NCI-H1048 (cell line): ENCODE measurements at places on chromosomes 11 and 22.

DNA sequence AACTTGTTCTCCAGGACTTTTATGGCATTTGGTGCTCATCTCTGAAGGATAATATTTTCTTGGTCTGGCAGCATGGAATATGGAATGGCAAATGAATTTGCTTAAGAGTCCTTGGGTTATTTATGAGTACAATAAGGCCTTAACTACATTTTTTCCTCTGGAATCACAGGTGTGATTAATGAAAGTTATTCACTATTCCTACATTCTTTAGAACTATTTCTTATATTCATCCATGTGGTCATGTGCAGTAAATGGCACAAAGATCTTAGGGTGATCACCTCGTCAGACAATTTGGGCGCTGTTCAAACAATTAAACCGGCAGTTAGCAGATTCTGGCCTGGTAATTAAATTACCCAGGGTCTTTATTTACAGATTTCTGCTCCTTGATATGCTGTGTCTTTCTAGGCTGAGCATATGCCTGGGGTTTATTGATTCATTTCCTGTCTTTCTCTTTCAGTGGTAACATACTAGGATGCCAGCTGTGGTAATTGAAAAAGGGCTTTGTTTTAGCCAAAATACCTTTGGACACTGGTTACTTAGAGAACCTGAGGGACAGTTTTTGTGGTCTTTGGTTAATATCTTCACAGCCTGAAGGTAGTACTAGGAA lies 31.6 kb downstream of the SIK2 start:
- no peak for DNase-seq

- no peak for DNase-seq
These were observed 39.3 kb downstream of the SGSM1 start for GRCh38 chr22:24845041-24845898.

DNA sequence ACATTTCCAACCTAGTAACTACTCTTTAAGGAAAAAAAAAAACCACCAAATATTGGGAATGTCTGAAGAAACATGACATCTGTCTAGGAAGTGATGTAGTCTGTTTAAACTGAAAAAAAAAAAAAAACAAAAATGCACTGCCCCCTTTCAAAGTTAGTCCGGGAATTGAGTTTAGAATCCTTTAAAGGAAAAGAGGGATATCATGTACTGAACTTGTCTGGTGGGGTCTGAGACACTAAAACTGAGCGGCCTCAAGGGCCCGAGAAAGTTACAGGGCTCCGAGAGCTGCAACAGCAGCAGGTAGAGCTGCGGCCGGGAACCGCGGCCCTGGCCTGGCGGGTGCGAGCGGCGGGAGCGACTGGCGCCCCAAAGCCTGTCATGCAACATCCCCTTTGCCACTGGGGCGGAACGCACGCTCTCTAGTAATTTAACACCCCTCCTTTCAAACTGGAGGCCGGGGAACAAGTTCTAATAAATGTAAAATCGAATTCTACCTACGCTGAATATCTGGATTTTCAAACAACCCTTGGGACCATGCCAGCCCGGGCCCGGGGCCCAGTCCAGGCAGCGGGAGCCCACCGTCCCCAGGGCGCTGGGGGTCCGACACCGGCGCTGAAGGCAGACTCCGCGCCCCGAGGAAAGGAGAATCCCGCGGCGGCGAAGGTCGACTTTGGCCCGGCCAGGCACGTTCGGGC lies 736 bp downstream of the RDX start:
- DNase-seq, result no peak

GRCh38 chr11:116648247-116649174 lies 124.3 kb downstream of the BUD13 start:
- no peak for DNase-seq

DNA sequence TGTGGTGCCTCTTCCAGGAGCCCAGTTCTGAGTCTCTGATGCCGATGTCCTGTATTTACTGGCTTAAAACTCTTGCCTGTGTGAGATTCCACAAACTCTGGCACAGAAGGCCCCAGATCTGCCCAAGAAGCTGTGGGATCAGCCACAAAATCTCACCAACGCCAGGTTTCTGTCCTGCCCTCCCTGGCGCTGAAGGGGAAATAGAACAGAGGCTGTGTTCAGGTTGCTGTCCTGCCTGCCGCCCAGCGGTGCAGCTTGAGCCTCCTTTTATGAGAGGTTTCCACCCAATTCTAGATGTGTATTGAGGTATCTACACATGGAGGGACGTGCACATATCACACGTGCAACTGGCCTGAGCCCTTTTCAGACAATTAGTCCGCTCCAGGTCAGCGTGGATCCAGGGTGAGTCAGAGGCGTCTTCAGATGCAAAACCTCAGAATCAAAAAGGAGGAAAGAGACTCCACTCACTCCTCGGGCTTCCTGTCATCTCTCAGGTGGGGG lies 2.2 kb downstream of the TMEM80 start:
- DNase-seq, result no peak

DNA sequence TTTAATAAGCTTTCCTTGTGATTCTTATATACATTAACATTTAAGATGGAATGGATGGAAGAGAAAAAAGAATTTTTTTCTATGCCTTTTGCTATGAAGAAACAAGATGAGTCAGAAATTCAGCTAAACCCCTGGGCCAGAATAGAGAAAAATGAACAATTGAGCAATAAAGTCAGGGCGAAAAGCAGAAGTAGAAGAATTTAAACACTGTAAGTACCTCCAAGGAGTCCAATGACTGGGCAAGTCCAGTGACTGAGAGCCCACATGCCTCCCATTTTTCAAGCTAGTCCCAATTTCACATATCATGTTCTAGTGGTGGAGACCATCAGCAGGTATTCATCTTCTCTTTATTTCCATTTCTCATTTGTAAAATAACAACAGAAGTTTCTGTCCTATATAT lies 18.6 kb upstream of the APLP2 start:
- no peak for DNase-seq

GRCh38 chr11:96204366-96204659 lies 138.7 kb downstream of the MAML2 start:
- no peak for DNase-seq

GRCh38 chr11:110297726-110298300 lies 1.4 kb upstream of the RDX start:
- no peak for DNase-seq

DNA sequence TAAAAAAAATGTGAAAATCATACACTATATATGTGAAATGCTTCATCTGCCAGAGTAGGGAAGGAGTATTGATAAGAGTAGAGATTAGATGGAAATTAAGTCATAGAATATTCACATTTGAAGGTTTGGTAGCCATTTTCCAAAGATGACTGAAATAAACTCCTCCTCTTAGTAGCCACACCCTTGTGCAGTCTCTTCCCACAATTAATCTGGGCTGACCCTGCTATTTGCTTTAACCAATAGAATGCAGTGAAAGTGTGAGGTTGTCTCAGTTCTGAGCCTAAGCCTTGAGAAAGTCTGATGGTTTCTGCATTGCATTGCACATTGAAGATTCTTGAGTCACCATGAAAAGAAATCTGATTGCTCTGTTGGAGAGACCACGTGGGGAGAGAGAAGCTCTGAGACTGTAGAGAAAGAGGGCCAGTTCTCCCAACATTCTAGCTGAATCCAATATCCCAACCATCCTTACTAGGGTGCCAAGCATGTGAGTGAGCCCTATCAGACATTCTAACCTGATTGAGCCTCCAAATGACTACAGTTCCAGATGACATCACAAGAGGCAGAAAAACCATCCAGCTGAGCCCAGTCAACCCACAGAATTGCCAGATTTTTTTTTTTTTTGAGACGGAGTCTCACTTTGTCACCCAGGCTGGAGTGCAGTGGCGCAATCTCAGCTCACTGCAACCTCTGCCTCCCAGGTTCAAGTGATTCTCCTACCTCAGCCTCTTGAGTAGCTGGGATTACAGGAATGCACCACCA lies 29.4 kb upstream of the CAPRIN1 start:
- DNase-seq, result no peak

DNA sequence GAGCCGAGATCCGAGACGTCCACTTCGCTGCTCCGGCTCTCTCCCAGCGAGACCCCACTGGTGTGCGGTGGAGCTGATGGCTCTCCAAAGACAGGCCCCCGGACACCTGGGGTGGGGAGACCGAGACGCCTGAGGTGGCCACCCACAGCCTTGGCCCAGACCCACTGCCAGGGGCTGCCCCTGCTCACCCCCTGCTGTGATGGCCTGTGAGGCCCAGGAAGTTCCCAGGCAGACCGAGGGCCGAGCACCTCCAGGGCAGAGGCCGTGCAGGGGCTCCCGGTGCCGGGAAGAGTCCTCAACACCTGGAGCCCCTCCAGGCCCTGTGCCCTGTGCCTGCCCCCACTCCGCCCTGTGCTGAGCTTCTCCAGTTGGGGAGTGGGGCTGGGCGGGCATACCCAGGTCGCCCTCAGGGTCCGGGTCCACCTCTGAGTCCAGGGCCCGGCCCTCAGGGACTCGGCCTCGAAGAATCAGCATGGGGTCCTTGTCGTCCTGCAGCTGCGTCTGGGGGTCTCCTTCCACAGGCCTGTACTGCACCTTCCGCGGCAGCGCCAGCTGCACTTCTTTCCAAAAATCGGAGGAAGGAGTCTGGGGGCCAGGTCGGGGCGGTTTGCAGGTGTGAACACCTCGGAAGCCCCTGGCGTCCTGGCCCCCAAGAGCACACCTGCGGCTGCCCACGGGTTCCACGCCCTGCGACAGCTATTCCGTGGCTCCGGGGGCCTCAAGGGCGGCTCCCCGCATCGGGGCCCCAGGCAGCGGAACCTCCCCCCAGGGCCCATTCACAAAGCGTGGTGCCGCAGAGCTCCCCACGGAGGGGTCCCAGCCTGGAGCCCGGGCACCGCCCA lies 8.6 kb downstream of the SIGIRR start:
- DNase-seq, result no peak

- no peak for DNase-seq
These were observed 354.3 kb downstream of the MN1 start for GRCh38 chr22:27447289-27447688.

DNA sequence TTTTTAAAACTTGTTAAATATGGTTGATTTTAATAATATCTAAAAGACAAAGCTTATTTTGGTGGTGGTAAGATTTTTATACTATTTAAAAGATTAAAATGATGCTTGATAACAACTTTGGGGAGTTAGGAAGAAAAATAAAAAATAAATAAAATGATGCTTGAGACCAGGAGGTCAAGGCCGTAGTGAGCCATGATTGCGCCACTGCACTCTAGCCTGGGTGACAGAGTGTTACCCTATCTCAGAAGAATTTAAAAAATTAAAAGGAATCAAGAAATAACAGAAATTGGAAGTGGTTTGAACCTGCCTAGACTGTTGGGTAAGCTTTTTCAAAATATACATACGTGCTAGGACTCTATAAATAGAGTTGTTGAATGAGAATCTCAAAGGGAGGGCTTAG lies 12.1 kb upstream of the DNAJB7 start:
- no peak for DNase-seq

DNA sequence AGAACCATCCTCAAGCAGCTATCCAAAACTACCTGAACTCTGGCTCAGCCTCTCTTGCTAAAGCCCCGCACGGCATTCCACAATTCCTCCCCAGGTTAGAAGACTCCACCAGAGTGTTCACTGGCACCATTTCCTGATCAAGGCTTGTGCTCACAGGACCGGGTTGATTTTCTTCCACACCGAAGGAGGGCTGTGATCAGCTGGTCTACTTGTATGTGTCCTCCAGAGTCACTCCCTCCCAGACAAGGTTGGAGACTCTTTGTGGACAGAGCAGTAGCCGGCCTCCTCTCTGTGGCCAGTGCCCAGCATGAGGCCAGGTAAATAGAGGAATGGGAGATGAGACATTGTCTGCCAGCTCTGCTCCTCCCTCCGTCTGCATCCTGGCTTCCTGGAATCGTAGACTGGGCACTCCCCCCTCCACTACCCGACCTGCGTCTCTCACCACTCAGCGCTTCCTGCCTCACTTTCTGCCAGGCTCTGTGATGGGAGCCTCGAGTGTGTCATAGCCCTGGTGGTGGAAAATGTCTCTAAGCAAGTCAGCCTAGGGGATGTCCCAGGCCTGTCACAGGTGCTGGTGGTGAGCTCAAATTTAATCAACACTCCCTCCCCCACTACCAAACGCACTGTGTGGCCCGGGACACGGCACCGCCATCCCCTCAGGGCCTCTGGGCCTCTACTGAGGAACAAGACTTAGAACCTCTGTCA lies 12.5 kb upstream of the TMPRSS6 start:
- DNase-seq, result no peak

DNA sequence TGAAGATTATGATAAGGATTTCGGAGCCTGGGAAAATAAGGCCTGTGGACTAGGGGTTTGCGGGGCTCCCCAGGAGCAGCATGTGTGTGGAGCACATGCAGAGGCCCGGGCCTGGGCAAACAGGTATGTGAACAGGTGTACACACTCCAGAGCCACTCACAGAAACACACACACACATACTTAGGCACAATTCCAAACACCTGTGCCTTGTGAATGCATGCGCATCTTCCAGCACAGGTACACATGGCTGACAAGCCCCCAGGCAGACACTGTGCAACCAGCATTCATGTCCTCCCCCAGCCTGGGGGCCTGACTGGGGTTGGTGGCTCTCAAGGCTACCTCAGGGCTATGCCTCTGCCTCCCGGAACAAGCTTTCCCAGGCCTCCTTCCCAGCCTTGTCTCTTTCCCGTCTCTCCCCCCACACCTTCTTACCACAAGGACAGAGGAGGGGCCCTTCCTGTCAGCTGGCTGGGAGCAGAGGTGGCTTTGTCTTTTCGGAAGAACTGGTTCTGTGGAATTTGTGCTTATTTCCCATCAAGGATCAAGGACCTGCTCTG lies 2.6 kb upstream of the P2RY6 start:
- no peak for DNase-seq

GRCh38 chr22:30290342-30291057 lies 1.2 kb upstream of the CASTOR1 start:
- no peak for DNase-seq

DNA sequence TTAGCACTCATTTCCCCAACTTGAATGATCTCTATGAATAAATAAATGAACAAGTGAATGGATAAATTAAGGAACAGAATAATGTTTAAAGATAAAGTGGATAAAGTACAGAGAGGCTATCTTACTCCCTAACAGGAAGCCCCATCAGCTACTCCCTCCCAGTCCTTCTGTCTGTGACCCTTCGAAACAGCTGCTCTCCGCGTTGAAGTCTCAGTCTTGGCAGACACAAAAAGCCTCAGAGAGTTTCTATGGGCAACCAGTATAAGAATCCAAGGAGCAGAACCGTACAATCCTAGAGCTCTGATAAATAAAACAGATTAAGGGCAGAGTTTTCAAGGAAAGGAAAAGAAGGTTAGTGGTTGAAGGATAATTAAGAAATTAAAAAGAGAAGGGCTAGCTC lies 35.0 kb downstream of the GUCY1A2 start:
- no peak for DNase-seq

DNA sequence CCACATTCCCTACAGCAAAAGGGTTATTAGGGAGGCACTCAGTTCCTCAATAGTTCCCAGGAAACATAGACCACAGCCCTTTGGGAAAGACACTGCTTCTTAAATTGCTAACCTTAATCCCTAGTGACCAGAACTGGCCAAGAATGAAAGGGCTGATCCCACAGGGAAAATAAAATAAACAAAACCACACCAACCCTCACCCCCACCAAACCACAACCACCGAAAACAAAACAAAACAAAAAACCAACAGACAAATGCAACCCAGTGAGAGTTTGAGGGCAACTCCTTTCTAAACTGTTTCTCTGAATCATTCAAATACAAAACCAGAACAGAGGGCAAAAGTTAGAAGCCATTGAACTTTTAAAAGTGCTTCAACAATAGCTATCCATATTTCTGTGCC lies 57.2 kb downstream of the NAV2 start:
- DNase-seq, result no peak
